Progenitor cell of endocrine pancreas (in vitro differentiated cells): ENCODE measurements at places on chromosomes 4 and X.

GRCh38 chr4:123092586-123092985 is 170.2 kb upstream of the NUDT6 start:
- H3K27me3 ChIP-seq = no peaks in the 10 kb centered on the region
- H3K36me3 ChIP-seq = peaks cover 13% of the 10 kb centered on the region

DNA sequence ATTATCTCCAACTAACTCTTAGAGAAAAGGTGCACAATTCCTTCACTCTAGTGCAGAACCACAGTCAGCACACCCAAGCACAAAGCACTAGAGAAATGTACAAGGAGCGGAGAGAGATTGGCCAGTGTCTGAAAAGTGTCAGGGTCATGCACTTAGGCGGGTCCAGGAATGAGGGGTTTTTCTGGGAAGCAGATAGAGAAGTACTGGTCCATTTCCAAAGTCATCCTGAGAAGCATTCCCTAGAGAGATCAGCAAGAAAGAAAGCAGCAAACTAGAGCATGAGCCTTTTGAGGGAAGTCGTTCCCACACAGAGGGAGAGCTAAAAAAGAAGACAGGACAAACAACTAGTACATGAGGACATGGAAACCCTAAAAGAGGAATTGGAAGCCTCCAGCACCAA is 168.1 kb upstream of the MAP3K15 start:
- peaks cover 10% of the 10 kb centered on the region for H3K4me1 ChIP-seq
- H3K27ac ChIP-seq = no peak overlapping the region
- no peaks in the 10 kb centered on the region for H3K27me3 ChIP-seq

GRCh38 chrX:43003939-43004338 is 226.0 kb upstream of the PPP1R2C start:
- H3K4me3 ChIP-seq = no peak overlapping the region
- peaks cover 7% of the 10 kb centered on the region for H3K4me1 ChIP-seq
- H3K27me3 ChIP-seq = no peaks in the 10 kb centered on the region
- H3K36me3 ChIP-seq = no peaks in the 10 kb centered on the region
- H3K27ac ChIP-seq = no peak overlapping the region
- no peak for DNase-seq

- H3K36me3 ChIP-seq = no peaks in the 10 kb centered on the region
- no peak overlapping the region for H3K4me3 ChIP-seq
- H3K4me1 ChIP-seq = no peaks in the 10 kb centered on the region
- DNase-seq = no peak
- H3K27ac ChIP-seq = no peak overlapping the region
Observed at GRCh38 chrX:11600578-11600977, 65.1 kb downstream of the ARHGAP6 start.

GRCh38 chr4:105092356-105092755 is 54.3 kb upstream of the TET2 start:
- no peak overlapping the region for H3K4me3 ChIP-seq
- no peaks in the 10 kb centered on the region for H3K27me3 ChIP-seq
- no peaks in the 10 kb centered on the region for H3K4me1 ChIP-seq
- no peak overlapping the region for H3K27ac ChIP-seq
- H3K36me3 ChIP-seq = no peaks in the 10 kb centered on the region
- DNase-seq = no peak

DNA sequence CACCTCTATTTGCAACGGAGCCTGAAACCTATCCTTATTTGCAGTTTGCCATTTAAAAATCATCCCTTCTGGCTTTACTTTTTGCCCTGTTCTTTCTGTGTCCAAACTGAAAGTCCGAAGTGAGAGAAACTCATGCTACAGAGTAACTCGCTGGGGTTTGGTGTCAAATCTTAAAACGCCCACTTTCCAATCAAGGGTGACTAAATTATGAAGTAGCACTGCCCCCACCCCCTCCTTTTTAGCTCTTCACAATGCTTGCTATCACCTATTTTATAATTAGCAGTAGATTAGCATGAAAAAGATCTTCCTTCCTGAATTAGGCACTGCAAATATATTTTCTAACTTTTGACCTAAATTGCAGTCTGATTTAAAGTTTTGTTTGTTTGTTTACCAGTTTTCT is 52.5 kb downstream of the VGLL1 start:
- no peak for DNase-seq
- H3K27me3 ChIP-seq = no peaks in the 10 kb centered on the region
- no peak overlapping the region for H3K27ac ChIP-seq
- no peak overlapping the region for H3K4me3 ChIP-seq
- no peaks in the 10 kb centered on the region for H3K36me3 ChIP-seq

DNA sequence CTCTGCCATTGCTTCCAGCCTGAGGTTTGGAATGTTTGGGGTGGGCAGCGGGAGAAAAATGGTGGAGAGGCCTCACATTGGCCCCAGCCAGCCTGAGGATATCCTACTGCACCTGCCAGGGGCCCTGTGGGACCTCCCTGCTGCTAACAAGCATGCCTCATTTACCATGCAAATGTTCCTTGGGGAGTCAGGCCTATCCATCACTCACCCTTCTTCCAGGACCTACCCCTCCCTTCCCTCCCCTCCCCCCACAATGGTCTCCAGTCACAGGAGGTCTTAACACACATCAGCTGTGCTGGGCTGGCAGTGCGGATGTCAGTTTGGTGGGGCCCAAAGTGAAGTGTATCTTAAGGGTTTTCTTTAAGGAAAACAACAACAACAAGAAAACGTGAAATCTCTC is 139.2 kb downstream of the SHOX start:
- no peak overlapping the region for H3K27ac ChIP-seq
- no peaks in the 10 kb centered on the region for H3K36me3 ChIP-seq
- no peaks in the 10 kb centered on the region for H3K4me1 ChIP-seq
- DNase-seq = no peak

DNA sequence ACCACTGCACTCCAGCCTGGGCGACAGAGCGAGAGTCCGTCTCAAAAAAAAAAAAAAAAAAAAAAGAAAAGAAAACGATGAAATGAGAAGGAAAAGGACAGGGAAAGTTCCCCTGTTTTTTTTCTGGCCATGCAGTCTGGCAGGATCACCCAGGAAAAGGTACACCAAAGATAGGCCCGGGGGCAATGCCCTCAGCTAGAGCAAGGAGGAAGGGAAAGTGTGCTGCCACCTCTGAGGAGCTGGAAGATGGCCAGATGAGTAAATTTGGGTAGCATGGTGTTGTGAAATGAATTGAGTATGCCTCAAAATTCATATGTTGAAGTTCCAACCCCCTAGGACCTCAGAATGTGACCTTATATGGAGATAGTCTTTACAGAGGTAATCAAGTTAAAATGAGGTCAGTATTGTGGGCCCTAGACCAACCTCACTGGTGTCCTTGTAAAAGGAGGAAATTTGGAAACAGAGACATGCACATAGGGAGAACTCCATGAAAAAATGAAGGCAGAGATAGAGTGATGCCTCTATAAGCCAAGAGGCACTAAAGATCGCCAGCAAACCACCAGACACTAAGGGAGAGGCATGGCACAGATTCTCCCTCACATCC is 28.9 kb downstream of the MAOB start:
- no peaks in the 10 kb centered on the region for H3K27me3 ChIP-seq
- DNase-seq = no peak
- no peaks in the 10 kb centered on the region for H3K4me1 ChIP-seq
- H3K4me3 ChIP-seq = no peak overlapping the region
- no peak overlapping the region for H3K27ac ChIP-seq
- H3K36me3 ChIP-seq = no peaks in the 10 kb centered on the region

GRCh38 chrX:119505945-119506344 is 37.7 kb downstream of the SLC25A5 start:
- no peak overlapping the region for H3K27ac ChIP-seq
- no peaks in the 10 kb centered on the region for H3K4me1 ChIP-seq
- DNase-seq = no peak
- H3K27me3 ChIP-seq = no peaks in the 10 kb centered on the region

GRCh38 chr4:100288161-100288560 is 97.9 kb upstream of the DDIT4L start:
- H3K27ac ChIP-seq = no peak overlapping the region
- no peaks in the 10 kb centered on the region for H3K27me3 ChIP-seq
- DNase-seq = no peak
- no peaks in the 10 kb centered on the region for H3K36me3 ChIP-seq
- peaks cover 4% of the 10 kb centered on the region for H3K4me1 ChIP-seq
- H3K4me3 ChIP-seq = no peak overlapping the region

DNA sequence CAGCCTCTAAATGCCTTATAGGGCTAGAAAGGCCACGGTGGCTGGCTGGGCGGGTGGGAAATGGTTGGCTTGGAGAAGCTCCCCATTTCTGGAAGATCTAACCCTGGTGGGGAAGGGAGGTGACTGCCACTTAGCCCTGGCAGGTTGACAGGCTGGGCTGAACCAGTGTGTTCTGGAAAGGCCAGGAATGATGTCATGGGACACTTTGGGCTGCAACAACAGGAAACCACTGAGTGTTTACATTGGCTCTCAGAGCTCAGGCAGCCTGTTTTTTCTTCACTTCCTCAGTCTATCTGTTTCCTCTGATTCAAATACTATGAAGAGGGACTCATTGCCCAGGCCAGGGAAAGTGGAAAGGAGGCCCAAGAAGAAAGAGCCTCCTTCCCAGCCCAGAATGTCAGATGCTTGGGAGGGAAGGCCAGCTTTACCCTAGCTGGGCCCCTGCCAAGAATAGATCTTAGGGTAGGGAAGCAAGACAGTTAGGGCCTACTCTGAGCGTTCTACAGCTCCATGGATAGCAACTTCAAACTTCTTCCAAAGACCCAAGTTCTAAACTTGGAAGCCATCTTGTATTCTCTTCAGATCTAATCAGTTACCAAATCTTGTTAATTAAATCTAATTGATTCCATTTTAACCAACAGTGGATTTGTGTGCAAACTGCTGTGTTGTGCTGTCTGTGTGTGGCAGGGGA is 65.8 kb upstream of the MSN start:
- no peaks in the 10 kb centered on the region for H3K4me1 ChIP-seq
- H3K27me3 ChIP-seq = no peaks in the 10 kb centered on the region
- no peak overlapping the region for H3K4me3 ChIP-seq
- H3K27ac ChIP-seq = no peak overlapping the region
- H3K36me3 ChIP-seq = no peaks in the 10 kb centered on the region

DNA sequence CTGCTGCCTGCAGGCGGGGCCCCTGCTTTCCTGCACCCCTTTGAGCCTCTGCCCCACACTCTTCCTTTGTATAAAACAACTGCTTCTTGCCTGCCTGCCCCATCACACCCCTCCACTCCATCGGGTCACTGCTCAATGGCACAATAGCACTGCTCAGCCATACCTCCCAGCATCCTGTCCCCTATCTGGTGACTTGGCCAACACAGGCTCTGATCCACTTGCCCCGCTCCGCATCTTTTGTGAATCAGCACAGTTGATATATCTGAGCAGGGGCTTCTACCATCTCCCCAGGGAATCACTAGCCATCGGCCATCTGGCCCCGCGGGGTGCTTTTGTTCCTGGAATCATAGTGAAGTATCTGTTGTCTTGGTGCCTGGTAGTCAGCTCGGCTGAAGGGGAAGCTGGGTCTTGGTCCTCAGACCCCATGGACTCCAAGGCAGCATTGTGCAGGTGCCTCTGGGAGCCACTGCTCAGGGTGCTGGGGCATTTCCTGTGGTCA is 45.3 kb downstream of the MAP7D3 start:
- H3K27ac ChIP-seq = no peak overlapping the region
- H3K36me3 ChIP-seq = peaks cover 2% of the 10 kb centered on the region

- no peaks in the 10 kb centered on the region for H3K27me3 ChIP-seq
- peak overlapping the region; percentile 50 for H3K27ac ChIP-seq
- peaks cover 8% of the 10 kb centered on the region for H3K36me3 ChIP-seq
- H3K4me3 ChIP-seq = no peak overlapping the region
Observed at GRCh38 chr4:94798808-94799207, 41.1 kb downstream of the BMPR1B start.

- H3K4me3 ChIP-seq = no peak overlapping the region
- H3K27me3 ChIP-seq = no peaks in the 10 kb centered on the region
- H3K36me3 ChIP-seq = peaks cover 16% of the 10 kb centered on the region
- H3K27ac ChIP-seq = peak overlapping the region; percentile 51
Observed at GRCh38 chrX:41350150-41350975, 16.4 kb downstream of the DDX3X start.

DNA sequence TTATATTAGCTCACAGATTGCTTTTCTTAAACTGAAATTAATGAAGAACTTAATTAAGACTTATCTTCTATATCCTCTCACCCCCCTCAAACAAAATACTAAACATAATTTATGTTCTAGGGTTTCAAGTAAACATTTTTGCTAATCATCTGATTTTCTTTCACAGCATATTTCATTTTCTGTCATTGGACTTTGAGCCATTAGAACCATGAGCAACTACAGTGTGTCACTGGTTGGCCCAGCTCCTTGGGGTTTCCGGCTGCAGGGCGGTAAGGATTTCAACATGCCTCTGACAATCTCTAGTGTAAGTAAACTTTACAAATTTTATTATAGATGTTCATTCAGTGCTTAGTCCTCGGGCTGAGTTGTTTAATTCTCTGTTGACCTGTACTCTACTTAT is 3.3 kb downstream of the PDLIM5 start:
- no peak for DNase-seq
- no peak overlapping the region for H3K27ac ChIP-seq
- peaks cover 52% of the 10 kb centered on the region for H3K4me1 ChIP-seq
- H3K27me3 ChIP-seq = no peaks in the 10 kb centered on the region

DNA sequence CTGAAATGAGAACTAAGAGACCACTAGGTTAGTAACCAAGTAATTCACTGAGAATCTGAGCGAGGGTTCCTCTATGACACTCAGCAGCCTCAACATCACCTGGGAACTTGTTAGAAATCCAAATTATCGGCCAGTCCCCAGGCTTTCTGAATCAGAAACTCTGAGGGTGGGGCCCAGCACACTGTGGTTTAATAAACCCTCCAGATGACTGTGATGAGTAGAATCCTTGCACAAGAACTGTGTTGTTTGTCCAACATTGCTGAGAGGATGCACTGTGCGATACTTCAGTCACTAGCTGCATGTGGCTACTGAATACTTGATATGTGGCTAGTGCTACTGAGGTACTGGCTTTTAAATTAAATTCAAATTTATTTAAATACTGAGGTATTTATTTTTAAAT is 243.9 kb downstream of the MAML3 start:
- peaks cover 8% of the 10 kb centered on the region for H3K36me3 ChIP-seq
- no peak for DNase-seq
- peaks cover 37% of the 10 kb centered on the region for H3K4me1 ChIP-seq
- no peak overlapping the region for H3K27ac ChIP-seq

DNA sequence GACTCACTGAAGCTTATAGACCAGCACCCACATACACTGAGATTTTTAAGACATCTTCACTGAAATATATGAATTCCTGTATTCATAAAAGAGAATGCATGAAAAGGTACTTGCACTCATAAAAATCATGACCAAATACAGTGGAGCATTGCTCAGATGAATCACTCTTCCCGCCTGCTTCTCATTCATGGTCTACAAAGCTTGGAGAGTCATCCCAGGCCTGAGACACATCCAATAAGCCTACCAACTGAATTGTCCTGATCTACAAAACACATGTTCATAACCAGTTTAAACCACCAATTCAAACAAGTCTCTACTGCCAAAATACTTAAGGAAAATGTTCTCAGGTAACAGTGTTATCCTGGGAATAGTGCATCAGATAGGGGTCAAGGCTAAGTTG is 38.1 kb downstream of the PROM1 start:
- no peak for DNase-seq
- no peak overlapping the region for H3K4me3 ChIP-seq
- H3K36me3 ChIP-seq = peaks cover 3% of the 10 kb centered on the region
- no peak overlapping the region for H3K27ac ChIP-seq

DNA sequence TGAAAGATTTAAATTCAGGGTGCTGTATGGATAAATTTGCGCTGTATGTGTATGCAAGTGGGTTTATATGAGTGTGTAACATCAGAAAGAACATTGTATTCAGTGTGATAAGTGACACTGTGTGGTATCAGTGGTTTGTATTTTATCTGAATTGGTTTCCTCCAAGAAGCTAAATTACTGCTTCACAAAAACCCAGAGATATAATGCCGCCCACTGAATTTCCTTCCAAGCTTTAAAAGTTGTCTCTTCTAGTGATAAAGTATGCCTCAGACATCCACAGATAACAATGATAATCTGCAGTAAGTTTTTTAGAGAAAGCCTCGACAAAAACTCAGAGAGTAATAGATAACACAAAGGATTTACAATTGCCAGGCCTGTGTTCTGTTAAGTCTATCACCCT is 710.6 kb upstream of the HS3ST1 start:
- H3K4me3 ChIP-seq = no peak overlapping the region
- no peak overlapping the region for H3K27ac ChIP-seq
